ENCODE measurements at places on chromosomes 2 and 18.

DNA sequence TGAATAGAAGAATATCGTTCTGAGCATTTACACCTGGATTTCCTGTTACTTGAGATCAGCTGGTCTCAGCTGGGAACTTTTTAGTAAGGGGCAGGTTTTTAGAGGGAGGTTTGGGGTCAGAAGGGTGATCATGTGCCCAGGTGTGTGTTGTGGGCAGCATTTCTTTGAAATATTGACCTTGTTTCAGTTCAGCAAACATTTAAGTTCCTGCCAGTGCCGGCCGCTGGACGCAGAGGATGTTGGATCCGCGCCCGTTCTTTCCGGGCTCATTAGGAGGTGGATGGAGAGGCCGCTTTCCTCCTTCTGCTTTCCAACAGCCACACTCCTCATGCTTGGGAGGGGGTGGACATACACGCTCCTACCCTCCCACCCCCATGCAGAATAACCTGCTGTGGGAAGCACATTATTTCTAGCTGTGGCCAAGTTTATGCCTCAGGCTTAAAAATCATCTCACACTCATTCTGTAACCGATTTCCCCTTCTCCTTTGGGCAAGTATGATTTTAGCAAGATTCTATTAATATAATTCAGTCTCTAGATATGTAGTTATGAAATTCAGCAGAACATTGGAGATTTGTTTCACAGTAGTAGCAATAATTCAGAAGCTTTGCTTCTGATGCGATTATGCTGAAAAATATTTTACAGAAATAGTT, 131.4 kb downstream of the ZNF236 start:
- H3K4me1 ChIP-seq, result no peaks in the 10 kb centered on the region
- no peak overlapping the region for H3K4me3 ChIP-seq
- DNase-seq, result no peak
- no peaks in the 10 kb centered on the region for H3K27me3 ChIP-seq
- peaks cover 10% of the 10 kb centered on the region for H3K36me3 ChIP-seq
- H3K27ac ChIP-seq, result no peak overlapping the region

DNA sequence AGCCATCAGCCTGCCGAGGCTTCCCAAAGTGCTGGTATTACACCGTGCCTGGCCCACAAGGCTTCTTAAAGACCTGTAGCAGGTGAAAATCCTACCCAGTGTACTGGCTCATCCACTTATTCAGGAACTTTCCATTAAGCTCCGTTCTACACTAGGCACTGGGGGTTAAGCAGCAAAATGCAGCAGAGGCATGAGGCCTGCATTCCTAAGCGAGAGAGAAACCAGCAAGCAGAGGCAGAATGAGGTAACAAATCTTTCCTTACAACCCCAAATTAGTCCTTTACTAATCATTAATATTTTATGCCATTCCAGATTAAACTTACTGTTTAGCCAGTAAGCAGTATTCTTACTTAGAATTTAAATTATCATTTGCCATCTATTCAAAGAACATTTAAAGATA, 32.8 kb downstream of the UXS1 start:
- no peak for DNase-seq
- H3K27ac ChIP-seq, result no peak overlapping the region
- H3K4me1 ChIP-seq, result peaks cover 11% of the 10 kb centered on the region
- H3K4me3 ChIP-seq, result no peak overlapping the region

DNA sequence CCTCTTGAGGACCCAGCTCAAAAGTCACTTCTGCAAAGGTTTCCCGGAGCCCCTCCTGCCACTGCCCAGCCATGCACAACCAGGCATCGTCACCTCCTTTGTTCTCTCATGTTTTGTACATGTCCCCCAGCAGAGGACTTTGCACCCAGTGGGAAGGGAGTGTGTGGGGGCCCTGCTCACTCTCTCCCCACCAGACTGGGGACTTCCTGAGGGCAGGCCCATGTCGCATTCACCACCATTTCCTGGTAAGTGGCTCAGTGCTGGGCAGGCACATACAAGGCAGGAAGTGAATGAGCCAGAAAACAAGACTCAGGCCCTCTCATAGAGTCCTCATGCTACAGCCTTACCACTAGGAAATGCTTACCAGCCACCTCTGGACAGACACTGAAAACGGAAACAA, 18.9 kb downstream of the MRPL35 start:
- no peak overlapping the region for H3K27ac ChIP-seq
- peaks cover 16% of the 10 kb centered on the region for H3K36me3 ChIP-seq
- no peak overlapping the region for H3K4me3 ChIP-seq
- H3K27me3 ChIP-seq, result no peaks in the 10 kb centered on the region
- DNase-seq, result no peak

GRCh38 chr18:59570101-59570775, 127.0 kb downstream of the CCBE1 start:
- H3K27me3 ChIP-seq, result peaks cover 38% of the 10 kb centered on the region
- no peak overlapping the region for H3K4me3 ChIP-seq
- no peak overlapping the region for H3K27ac ChIP-seq
- no peak for DNase-seq

- H3K27ac ChIP-seq, result no peak overlapping the region
- H3K4me1 ChIP-seq, result peaks cover 2% of the 10 kb centered on the region
- no peak overlapping the region for H3K4me3 ChIP-seq
Observed at GRCh38 chr2:27871802-27872201, 18.4 kb downstream of the RBKS start.

GRCh38 chr18:41144441-41144840, 810.6 kb upstream of the PIK3C3 start:
- DNase-seq, result no peak
- no peaks in the 10 kb centered on the region for H3K27me3 ChIP-seq
- no peak overlapping the region for H3K27ac ChIP-seq
- H3K36me3 ChIP-seq, result no peaks in the 10 kb centered on the region
- H3K4me3 ChIP-seq, result no peak overlapping the region
- peaks cover 4% of the 10 kb centered on the region for H3K4me1 ChIP-seq

DNA sequence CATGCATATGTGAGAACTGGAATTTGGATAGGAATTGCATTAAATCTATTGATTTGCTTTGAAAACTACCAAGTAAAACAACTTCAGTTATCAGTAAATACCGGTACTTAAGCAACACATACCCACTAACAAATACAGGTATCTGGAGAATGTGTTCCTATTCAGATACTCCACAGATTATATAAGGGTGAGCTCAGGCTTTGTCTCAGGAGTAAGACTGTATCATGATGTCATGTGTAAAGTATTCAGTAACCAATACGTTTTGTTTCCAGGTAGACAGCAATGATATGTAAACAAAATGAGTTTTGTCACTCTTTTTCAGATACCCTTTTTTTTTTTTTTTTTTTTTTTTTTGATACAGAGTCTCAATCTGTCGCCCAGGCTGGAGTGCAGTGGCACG, 74.8 kb downstream of the DSC3 start:
- no peaks in the 10 kb centered on the region for H3K27me3 ChIP-seq
- no peak for DNase-seq

GRCh38 chr18:45373286-45373880, 241.9 kb upstream of the SLC14A2 start:
- no peak overlapping the region for H3K27ac ChIP-seq
- no peak overlapping the region for H3K4me3 ChIP-seq
- H3K4me1 ChIP-seq, result no peaks in the 10 kb centered on the region
- no peak for DNase-seq

GRCh38 chr18:43893001-43893637, 615.8 kb upstream of the SYT4 start:
- no peak for DNase-seq
- no peak overlapping the region for H3K4me3 ChIP-seq
- no peaks in the 10 kb centered on the region for H3K36me3 ChIP-seq
- H3K4me1 ChIP-seq, result no peaks in the 10 kb centered on the region

- H3K27me3 ChIP-seq, result no peaks in the 10 kb centered on the region
- no peaks in the 10 kb centered on the region for H3K36me3 ChIP-seq
- H3K4me1 ChIP-seq, result no peaks in the 10 kb centered on the region
Observed at GRCh38 chr18:54529444-54529843, 61.6 kb upstream of the DYNAP start.
